ENCODE measurements at places on chromosomes 1 and 21.

- no peak for DNase-seq
Observed at GRCh38 chr1:23558140-23558871, 995 bp downstream of the ID3 start.

- DNase-seq, result no peak
Observed at GRCh38 chr1:10014016-10014415, 17.0 kb downstream of the RBP7 start.

DNA sequence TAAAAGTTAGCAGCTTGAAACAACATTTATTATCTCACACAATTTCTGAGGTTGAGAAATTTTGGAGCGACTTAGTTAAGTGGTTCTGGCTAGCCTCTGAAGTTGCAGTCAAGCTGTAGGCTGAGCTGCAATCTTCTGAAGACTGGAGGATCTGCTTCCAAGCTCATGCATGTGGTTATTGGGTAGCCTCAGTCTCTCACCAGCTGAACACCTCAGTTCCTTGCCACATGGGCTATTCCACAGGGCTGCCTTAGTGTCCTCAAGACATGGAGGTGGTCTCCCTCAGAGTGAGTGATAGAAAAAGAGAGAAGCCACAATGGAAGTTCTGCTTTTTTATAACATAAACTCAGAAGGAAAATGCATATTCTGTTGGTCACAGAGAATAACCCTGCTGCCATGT, 92.0 kb upstream of the CAMK1G start:
- DNase-seq, result no peak

GRCh38 chr1:88647249-88647645, 36.8 kb upstream of the PKN2 start:
- DNase-seq, result no peak

DNA sequence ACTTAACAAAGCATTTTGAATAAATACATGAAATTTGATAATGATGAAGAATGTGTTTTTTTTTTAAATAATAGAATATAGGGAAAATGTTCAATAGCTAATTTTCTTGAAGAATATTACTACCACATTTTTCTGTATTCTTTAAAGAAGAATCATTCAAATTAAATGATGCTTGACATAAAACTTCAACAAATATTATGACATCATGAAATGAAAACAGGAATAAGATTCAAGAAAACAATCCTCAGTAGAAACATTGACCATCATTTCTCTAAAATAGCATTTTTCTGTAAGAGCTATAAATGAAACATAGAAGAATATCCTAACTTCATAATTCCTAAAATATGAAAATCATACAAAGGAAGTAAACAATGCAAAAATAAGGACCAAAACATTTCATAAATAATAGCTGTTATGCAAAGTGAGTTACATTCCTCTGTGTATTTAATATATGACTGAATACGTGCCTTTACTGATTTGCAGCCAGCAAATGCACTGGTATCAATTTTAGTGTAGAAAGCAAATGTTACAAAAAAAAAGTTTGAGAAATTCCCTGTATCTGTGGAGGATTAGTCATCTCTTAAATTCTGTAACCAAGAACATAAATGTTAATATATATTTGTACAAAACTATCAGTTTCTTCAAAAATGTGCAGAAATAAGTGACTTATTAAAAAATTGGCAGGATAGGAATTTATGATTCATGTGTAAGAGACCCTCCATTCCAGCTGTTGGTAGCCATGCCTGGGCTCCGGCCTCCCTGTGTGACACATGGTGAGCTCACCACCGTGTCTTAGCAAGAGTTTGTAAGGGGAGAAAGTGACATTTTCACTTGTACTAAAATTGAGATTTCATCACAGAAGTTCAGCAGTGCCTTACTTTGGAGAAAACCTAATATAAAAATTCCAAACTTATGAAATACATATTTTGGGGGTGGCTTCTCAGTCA, 15.0 kb upstream of the PTPN14 start:
- no peak for DNase-seq

DNA sequence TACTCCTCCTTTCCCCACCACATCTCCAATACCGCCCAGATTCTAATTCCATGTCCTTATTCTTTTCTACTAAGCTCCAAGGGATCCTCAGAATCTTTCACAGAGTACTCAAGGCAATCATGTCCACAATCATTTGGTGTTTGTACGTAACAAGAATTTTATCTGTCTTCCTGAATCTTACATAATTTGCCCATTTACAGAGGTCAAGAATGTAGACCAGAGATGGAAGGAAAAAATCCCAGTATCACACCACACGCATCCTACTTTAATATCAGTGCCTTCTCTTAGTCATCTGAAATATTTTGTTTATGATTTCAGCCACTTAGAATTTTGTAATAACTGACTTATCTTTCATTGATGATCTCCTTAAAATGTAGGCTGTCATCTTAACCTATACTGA, 366.0 kb upstream of the LRRC7 start:
- DNase-seq, result no peak

- DNase-seq, result no peak
Observed at GRCh38 chr1:53197291-53198200, 922 bp downstream of the CPT2 start.

GRCh38 chr1:160789702-160790611, 6.0 kb upstream of the LY9 start:
- DNase-seq, result peak; percentile 56

GRCh38 chr21:35840197-35840799, 220.0 kb downstream of the SETD4 start:
- DNase-seq, result peak; percentile 63

- no peak for DNase-seq
Observed at GRCh38 chr1:207006083-207006482, 26.5 kb downstream of the C1orf116 start.

DNA sequence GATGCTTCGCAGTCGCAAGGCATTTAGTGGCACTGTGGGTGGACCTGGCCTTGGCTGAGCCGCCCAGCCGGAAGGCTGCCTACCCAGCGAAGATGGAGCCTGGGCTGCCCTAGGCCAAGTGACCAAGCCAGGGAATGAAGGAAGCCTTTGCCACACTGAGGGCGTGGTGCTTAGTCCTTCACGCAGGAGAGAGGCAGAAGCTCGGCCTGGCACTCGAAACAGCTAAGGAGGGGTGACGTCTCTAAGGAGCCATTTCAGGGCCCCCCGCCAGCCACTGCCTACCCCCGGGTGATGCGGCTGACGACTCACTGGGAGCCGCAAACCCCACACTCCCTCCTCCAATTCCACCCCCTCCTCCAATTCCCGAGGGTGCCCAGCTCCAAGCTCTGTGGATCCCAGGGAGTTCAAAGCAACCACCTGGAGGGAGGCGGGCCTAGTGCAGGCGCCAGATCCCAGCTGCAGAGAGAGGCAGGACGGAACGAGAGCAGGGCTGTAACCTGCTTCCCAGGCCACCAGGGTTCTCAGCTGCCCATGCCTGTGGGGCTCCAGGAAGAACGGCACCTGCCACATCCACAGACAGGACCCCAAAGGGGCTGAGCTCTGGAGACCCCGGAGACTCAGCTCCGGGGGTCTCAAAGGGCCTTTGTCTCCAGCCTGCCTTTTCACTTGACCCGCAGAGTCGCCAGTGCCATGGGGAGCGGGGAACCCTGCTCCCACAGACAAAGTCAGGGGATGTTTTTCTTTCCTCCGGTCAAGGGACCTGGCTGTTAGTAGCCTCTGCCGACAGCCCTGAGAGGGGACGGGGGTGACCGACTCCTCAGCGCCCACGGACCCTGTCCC, 75.8 kb downstream of the ARHGEF16 start:
- no peak for DNase-seq

GRCh38 chr1:6397844-6398441, 4.4 kb upstream of the ACOT7 start:
- no peak for DNase-seq

- DNase-seq, result no peak
Observed at GRCh38 chr1:151142411-151143056, 3.9 kb downstream of the SEMA6C start.

DNA sequence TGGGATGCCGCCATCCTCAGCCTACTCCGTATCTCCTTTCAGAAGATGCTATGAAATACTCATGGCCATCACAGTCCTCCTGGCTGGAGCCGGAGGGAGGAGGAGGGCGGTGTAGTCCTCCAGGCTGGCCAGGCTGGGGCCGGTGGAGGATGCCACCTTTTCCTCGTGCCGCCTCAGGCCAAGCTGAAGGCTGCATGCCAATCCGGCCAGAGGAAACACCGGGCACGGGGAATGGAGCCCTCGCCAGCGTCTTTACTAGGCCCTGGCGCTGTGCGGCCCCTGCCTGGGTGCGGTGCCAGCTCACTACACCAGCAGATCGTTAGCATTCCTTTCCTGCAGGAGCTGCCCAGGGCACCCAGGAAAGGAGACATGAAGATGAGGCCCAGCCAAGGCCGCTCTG, 70.1 kb downstream of the CASZ1 start:
- DNase-seq, result no peak

GRCh38 chr1:156697481-156697880, 7.9 kb downstream of the CRABP2 start:
- no peak for DNase-seq

GRCh38 chr1:201584471-201585092, 45.7 kb downstream of the NAV1 start:
- DNase-seq, result peak; percentile 92

GRCh38 chr1:150511551-150511950, 3.6 kb downstream of the ECM1 start:
- no peak for DNase-seq

DNA sequence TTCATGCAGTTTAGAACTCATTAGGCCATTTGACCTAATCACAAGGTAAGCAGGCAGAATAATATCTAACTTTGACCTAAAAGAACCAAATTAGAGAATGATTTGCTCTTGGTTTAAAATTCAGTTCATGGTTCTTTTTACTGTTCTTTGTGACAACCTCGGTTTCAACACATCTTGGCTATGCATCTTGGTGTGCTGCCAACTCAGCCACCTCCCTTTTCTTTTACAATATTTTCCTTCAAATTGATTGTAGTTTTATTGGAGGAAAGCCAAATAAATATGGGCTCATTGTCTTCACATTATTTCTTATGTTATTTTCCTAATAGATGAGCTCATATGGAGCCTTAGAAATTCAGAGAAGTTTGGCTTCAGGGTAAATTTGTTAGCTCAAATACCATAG, 338.3 kb downstream of the SIPA1L2 start:
- no peak for DNase-seq

- DNase-seq, result no peak
Observed at GRCh38 chr21:45226540-45227326, 61.0 kb downstream of the POFUT2 start.

- DNase-seq, result no peak
Observed at GRCh38 chr1:51445351-51446090, 73.5 kb downstream of the EPS15 start.

GRCh38 chr1:32394890-32395432, 720 bp upstream of the BSDC1 start:
- no peak for DNase-seq

DNA sequence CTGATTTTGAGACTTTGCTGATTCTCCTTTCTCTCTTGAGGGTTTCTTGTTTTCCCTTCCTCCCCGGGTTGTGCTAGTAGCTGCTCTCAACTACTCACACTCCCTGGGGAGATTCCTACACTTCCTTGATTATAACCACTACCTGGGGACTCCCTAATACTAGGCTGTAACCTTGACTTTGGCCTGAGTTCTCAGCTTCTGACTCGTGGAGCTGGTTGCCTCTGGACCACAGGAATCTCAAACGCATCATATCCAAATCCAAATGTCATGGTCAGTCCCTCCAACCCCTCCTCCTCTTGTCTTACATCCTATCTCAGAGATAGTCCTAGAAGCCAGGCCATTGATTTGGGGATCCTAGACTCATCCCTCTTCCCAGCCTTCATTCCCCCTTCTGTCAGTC, 12.0 kb downstream of the MOV10 start:
- DNase-seq, result no peak

DNA sequence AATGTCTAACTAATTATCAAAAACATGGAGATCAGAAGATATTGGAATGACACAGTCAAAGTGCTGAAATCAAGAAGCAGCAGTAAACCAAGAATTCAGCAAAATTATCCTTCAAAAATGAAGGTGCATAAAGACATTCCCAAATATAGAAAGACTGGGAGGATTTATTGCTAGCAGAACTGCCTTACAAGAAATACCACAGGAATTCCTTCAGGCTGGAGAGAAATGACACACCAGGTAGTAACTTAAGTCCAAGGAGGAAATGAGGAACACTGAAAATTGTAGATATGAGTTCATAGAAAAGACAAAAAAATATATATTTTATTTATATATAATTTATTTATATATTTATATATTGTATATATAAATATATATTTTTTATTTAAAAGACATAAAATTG, 217.2 kb downstream of the RPS6KC1 start:
- DNase-seq, result no peak

DNA sequence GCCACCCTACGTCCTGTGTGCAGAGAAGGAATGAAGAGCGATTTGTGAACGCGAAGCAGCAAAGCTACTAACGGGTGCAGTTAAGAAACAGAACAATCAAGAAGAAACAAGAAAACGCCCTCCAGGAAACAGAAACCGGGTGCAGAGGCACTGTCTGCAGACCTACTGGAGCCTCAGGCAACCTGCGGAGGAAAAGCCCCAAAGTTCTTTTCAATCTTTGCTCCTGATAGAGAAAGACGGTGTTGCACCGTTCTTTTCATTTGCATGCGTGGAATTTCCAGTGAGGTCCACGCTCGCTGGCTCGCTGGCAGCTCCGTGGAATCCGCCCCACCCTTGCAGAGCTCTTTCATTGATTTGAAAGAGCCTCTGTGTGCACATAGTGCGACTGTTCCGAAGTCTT, 37.0 kb upstream of the PDE9A start:
- no peak for DNase-seq

DNA sequence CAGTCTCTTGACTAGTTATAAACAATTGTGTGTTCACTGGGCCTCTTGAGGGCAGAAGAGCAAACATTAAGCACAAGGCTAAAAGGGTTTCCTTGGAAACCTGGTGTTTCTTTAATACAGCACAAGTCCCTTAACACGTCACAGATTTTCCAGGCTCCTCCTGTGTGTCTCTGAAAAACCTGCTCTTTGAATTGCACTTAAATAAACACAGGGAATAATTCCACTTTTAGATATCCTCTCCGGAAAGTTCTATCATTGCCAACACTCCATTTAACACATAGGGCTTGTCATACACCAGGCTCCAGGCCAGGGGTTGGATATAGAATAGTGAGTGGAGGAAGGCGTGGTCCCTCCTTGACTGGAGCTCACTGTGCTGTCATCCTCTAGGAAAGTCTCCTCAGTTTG, 442.6 kb downstream of the DSCAM start:
- no peak for DNase-seq

DNA sequence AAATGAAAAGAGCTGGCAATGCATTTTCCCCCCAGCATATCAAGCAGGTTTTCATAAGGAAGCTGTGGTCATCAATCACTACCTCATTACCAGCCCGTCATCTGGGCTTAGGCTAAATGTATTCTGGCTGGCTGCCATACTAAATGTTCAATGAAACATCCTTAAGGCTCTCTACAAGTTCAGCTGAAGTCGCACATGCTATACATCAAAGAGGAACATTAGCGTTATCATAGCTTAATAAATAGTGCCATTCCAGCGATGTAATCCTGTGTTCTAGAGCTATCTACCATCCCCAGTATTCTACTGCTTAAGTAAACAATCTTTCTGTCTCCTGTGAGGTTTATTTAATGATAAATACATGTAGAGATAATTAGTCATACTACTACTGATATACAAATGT, 288.8 kb downstream of the DPYD start:
- DNase-seq, result no peak

- DNase-seq, result no peak
Observed at GRCh38 chr1:163029901-163030300, 39.3 kb upstream of the RGS4 start.

- no peak for DNase-seq
Observed at GRCh38 chr1:172136925-172137324, 283.6 kb upstream of the C1orf105 start.

- DNase-seq, result no peak
Observed at GRCh38 chr1:6491081-6491449, 402 bp downstream of the PLEKHG5 start.

All from foreskin melanocyte (primary cell).